ENCODE measurements at places on chromosomes 11 and 22. TPM values are rescaled to one million over a fixed set of nuclear protein-coding genes. Genes with fewer than 3 reads are reported as not detected.
A peak's percentile ranks its signal among the peaks of the same experiment; 100 is the strongest.

DNA sequence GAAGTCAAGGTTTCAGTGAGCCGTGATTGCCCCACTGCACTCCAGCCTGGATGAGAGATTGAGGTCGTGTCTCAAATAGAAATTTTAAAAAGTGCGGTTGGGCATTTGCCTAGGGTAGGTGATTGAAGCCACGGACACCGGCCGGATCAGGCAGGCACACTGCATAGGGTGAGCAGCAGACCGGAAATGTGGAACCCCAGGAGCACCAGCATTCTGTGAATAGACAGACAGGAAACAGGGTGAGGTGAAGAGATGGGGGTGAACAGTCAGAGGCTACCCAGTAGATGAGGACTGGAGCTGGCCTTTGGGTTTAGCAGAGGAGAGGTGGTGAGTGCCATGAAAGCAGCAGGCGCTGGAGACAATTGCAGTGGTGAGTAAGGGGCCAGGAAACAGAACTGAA, 43.5 kb downstream of the PPFIA1 start:
- no peak overlapping the region for H3K4me3 ChIP-seq
- H3K4me1 ChIP-seq = peaks cover 12% of the 10 kb centered on the region
- no peak for DNase-seq
- H3K27ac ChIP-seq = no peak overlapping the region

GRCh38 chr11:122746050-122746478, 90.5 kb downstream of the UBASH3B start:
- H3K4me3 ChIP-seq = peak overlapping the region; percentile 64
- peaks cover 7% of the 10 kb centered on the region for H3K27me3 ChIP-seq
- no peaks in the 10 kb centered on the region for H3K36me3 ChIP-seq
- H3K27ac ChIP-seq = peak overlapping the region; percentile 89
- DNase-seq = peak; percentile 84
- H3K4me1 ChIP-seq = peaks cover 5% of the 10 kb centered on the region

OR2AT4 gene
- not detected for total RNA-seq

- no peaks in the 10 kb centered on the region for H3K36me3 ChIP-seq
- no peak for DNase-seq
- no peak within 1 kb of the TSS for H3K4me3 ChIP-seq
- no peaks in the 10 kb centered on the region for H3K4me1 ChIP-seq
- H3K27me3 ChIP-seq = peaks cover 66% of the 10 kb centered on the region
- H3K27ac ChIP-seq = no peak within 1 kb of the TSS
These were observed at the start of gene NELL1 for GRCh38 chr11:20668844-20669819. Gene NELL1 (plus strand): TSS chr11:20669586.

KCNC1 gene
- not detected for total RNA-seq

CASP1 gene
- 18.7 TPM for total RNA-seq

DNA sequence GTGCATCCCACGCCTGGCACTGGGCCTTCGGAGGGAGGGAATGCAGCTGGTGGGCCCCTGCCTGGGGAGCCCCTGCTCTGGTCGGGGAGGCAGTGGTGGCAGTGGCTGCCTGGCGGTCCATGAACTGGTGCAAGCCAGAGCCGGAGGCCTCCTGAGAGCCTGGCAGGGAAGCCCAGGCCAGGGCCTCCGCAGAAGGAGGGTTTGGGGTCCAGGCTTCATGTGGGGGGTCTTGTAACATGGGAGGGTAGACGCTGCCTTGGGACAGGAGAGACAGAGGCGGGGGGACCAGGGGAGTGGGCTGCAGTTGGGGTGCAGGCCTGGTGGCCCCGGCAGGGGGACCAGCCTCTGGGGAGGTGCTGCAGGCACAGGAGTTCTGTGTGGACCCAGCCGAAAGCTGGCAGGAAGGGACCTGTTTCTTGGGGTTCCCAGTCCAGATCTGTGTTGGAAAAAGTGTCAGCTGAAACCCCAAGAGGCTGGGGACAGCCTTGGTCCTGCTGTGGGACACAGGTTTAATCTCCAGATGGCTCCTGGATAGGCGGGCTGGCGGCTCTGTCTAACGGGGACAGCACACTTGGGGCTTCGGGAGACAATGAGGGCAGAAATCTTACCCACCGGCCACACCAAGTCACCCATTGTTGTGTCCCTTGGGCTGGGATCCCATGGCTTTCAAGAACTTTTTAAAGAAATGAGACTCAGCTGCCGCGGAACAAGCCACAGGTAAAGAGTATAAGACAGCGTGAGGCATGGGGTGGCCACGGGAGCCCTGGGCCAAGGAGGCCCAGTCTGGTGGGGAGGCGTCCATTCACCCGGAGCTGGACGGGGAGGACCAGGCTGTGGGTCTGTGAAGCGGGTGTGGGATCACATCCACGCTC, 73.5 kb downstream of the KCNQ1 start:
- DNase-seq = no peak
- H3K27ac ChIP-seq = no peak overlapping the region
- H3K4me3 ChIP-seq = no peak overlapping the region
- no peaks in the 10 kb centered on the region for H3K27me3 ChIP-seq
- no peaks in the 10 kb centered on the region for H3K4me1 ChIP-seq

DNA sequence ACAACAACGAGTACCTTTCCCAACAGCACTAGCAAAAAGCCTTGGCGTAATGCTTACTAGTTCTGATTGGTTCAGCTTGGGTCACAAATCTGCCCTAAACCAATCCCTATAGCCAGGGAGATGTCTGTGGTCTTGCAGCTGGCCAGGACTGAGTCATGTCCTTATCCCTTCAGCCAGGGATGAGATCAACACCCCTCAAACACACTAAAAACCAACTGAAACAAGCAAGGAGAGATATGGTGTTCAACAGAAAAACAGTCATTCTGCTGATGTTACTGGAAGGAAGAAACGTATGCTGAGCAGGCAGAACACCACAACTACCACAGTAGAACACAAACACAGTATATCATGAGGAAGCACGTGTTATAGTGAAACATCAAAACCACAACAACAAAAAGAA, 375.6 kb downstream of the LARGE1 start:
- no peak for DNase-seq
- no peaks in the 10 kb centered on the region for H3K36me3 ChIP-seq
- H3K4me1 ChIP-seq = no peaks in the 10 kb centered on the region
- no peak overlapping the region for H3K27ac ChIP-seq
- H3K4me3 ChIP-seq = no peak overlapping the region
- no peaks in the 10 kb centered on the region for H3K27me3 ChIP-seq

TTLL8 gene
- total RNA-seq = not detected

CABP4 gene
- 0.68 TPM for total RNA-seq

WNT7B gene
- not detected for total RNA-seq

- no peaks in the 10 kb centered on the region for H3K27me3 ChIP-seq
- H3K27ac ChIP-seq = no peak overlapping the region
- DNase-seq = no peak
- peaks cover 3% of the 10 kb centered on the region for H3K4me1 ChIP-seq
- H3K4me3 ChIP-seq = no peak overlapping the region
- no peaks in the 10 kb centered on the region for H3K36me3 ChIP-seq
These were observed 358.4 kb downstream of the OPCML start for GRCh38 chr11:133173810-133174412.

GRCh38 chr11:68665436-68665835, 18.9 kb upstream of the GAL start:
- no peak for DNase-seq
- no peaks in the 10 kb centered on the region for H3K36me3 ChIP-seq
- no peak overlapping the region for H3K27ac ChIP-seq
- H3K4me1 ChIP-seq = no peaks in the 10 kb centered on the region
- no peak overlapping the region for H3K4me3 ChIP-seq

CPT1B gene
- 63.1 TPM for total RNA-seq

GRCh38 chr11:60265373-60266214, 14.9 kb upstream of the MS4A4A start:
- DNase-seq = peak; percentile 65
- H3K27me3 ChIP-seq = peaks cover 6% of the 10 kb centered on the region
- H3K36me3 ChIP-seq = no peaks in the 10 kb centered on the region
- no peak overlapping the region for H3K4me3 ChIP-seq
- no peak overlapping the region for H3K27ac ChIP-seq

DNA sequence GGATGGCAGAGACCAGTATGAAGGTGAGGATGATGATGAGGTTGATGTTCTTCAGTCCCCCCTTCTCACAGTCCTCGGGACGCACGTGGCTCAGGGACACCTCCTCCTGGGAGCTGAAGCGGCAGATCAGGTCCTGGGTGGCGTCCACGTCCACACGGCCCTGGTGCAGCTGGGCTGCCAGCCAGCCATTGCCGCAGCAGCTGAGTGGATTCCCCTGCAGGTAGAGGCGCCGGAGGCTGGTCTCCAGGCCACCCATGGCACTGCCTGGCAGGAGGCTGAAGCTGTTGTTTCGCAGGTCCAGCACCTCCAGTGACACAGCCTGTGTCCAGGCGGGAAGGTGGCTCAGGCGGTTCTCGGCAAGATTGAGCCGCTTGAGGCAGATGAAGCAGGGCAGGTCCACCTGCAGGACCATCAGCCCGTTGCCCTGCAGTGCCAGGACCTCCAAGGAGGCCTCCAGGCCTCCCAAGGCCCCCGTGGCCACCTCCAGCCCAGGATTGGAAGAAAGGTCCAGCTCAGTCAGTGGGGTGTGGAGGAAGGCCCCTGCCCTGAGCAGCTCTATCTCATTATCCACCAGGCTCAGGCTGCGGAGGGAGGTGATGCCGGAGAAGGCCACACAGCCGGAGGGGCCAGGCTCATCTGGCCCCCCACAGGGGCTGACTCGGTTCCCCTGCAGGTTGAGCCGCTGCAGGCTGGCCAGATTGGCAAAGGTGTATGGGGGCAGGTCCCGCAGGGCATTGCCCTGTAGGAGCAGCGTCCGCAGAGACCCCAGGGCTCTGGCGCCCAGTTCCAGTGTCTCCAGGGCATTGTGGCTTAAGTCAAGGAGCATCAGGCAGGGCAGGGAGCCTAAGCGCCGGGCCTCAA, 10.6 kb downstream of the LRRC32 start:
- no peak overlapping the region for H3K4me3 ChIP-seq
- H3K4me1 ChIP-seq = peaks cover 12% of the 10 kb centered on the region
- no peak overlapping the region for H3K27ac ChIP-seq
- no peaks in the 10 kb centered on the region for H3K27me3 ChIP-seq
- DNase-seq = no peak
- peaks cover 2% of the 10 kb centered on the region for H3K36me3 ChIP-seq

DNA sequence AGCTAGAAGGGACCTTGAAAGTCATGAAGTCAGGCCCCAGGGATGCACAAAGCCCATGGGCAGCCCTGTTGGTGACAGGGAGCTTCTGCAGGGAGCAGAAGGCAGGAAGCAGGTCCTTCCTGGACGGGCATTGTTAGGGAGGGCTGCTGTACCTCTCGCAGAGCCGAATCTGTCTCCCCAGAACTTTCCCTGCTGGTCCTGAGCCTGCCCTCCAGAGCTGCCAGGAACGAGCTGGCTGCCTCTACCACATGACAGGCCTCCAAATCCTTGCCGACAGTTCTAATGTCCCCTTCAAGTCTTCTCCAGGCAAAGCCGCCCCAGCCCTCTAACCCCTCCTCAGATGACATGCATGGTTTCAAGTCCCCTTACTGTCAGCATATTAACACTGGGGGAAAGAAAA, 20.1 kb downstream of the SYT7 start:
- no peak overlapping the region for H3K4me3 ChIP-seq
- no peak overlapping the region for H3K27ac ChIP-seq
- no peaks in the 10 kb centered on the region for H3K4me1 ChIP-seq
- peaks cover 18% of the 10 kb centered on the region for H3K27me3 ChIP-seq

DNA sequence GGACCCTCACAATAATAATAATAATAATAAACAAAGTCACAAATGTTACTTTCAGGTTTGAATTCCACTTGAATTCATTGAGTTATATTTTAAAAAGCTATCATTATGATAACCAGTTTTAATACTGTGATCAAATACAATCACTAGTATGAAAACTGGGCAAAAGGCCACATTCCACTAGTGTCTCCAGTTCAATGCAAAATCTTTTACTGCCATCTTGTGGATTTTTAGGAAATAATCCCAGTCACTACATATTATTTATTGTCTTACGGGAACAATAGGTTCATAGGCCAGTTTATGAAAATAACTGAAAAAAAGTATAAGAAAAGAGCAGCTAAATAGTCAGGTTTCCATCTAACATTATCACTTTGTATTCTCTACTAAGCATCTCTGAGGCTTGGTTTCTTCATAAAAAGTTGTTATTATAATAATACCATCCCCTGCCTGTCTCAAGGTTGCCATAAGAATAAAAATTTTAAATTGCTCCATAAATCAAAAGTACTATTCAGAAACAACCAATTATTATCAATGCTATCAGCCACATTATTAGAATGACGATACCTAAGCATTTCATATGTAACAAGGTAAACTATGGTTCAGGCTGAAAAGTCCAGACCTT, 533.9 kb upstream of the CCDC90B start:
- H3K4me1 ChIP-seq = no peaks in the 10 kb centered on the region
- H3K27me3 ChIP-seq = no peaks in the 10 kb centered on the region
- DNase-seq = no peak
- H3K27ac ChIP-seq = no peak overlapping the region
- H3K36me3 ChIP-seq = no peaks in the 10 kb centered on the region
- no peak overlapping the region for H3K4me3 ChIP-seq

- H3K27me3 ChIP-seq = peaks cover 51% of the 10 kb centered on the region
- peaks cover 3% of the 10 kb centered on the region for H3K36me3 ChIP-seq
- DNase-seq = no peak
These were observed 994 bp downstream of the GLB1L2 start for GRCh38 chr11:134332782-134333181.

- H3K4me1 ChIP-seq = peaks cover 50% of the 10 kb centered on the region
- peaks cover 44% of the 10 kb centered on the region for H3K36me3 ChIP-seq
- peak overlapping the region; percentile 72 for H3K4me3 ChIP-seq
- no peaks in the 10 kb centered on the region for H3K27me3 ChIP-seq
These were observed 101.8 kb downstream of the USP35 start for GRCh38 chr11:78290293-78291176.

- peaks cover 30% of the 10 kb centered on the region for H3K4me1 ChIP-seq
- no peak overlapping the region for H3K4me3 ChIP-seq
These were observed 12.2 kb downstream of the SLC43A3 start for GRCh38 chr11:57414612-57415212.

DNA sequence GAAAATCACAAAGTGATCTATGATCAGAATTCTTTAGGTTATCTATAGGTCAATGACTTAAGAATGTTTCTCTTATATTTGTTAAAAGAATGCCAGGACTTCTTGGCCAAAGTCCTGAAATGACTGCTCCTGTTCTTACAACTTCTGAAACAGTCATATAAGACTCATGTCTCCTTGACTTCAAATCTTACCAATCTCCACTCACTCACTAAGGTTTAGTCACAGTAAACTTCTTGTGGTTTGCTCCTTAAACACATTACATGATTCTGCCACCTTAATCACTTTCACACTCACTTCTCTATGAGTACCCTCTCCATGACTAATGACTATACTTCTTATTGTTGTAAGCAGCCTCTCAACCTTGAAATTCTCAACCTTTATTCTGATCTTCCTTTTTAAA, 648.7 kb upstream of the CCDC179 start:
- H3K36me3 ChIP-seq = no peaks in the 10 kb centered on the region
- DNase-seq = no peak
